Endothelial cell of coronary artery (primary cell): ENCODE measurements at places on chromosomes 4 and X. TPM values are rescaled to one million over a fixed set of nuclear protein-coding genes. Genes with fewer than 3 reads are reported as not detected.

LRIT3 gene
- total RNA-seq: under 0.01 and 0.09 TPM in 2 replicates

SOX3 gene
- total RNA-seq: not detected in 2 replicates

KIAA1210 gene
- total RNA-seq: not detected in 2 replicates

SPANXA1 gene
- not detected in 2 replicates for total RNA-seq

CXXC4 gene
- under 0.01 TPM in 1 of 2 replicates, not detected in the other for total RNA-seq

VCX3A gene
- total RNA-seq: not detected in 2 replicates

FRMPD3 gene
- total RNA-seq: not detected in 2 replicates

SPANXN4 gene
- total RNA-seq: not detected in 2 replicates

GLRA3 gene
- not detected in 2 replicates for total RNA-seq

FHDC1 gene
- under 0.01 and 0.19 TPM in 2 replicates for total RNA-seq

HSFX3 gene
- not detected in 2 replicates for total RNA-seq

RRH gene
- total RNA-seq: 0.09 TPM in 1 of 2 replicates, not detected in the other
